Uterus (tissue), 4 donors: ENCODE measurements at places on chromosomes 1 and 21.

DNA sequence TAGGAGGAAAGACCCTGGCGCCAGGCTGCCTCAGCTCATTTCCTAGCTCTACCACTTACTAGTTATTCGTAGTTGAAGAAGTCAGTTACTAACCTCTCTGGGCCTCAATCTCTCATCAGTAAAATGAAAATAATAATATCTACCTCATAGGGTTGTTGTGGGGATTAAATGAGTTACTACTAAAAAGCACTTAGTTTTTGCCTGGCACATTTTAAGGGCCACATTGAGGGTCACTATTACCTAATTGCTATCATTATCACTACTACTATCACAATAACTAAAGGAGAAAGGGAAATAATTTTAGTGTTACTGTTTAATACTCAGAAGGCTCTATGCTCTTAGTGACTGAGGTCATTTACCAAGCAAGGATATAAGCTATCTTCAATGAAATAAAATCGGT, 25.0 kb downstream of the TRIT1 start:
- no peak for DNase-seq
- H3K36me3 ChIP-seq: no peaks in the 10 kb centered on the region
- no peaks in the 10 kb centered on the region for H3K4me1 ChIP-seq
- no peaks in the 10 kb centered on the region for H3K27me3 ChIP-seq
- no peak overlapping the region for H3K27ac ChIP-seq
- no peak overlapping the region for H3K4me3 ChIP-seq

DNA sequence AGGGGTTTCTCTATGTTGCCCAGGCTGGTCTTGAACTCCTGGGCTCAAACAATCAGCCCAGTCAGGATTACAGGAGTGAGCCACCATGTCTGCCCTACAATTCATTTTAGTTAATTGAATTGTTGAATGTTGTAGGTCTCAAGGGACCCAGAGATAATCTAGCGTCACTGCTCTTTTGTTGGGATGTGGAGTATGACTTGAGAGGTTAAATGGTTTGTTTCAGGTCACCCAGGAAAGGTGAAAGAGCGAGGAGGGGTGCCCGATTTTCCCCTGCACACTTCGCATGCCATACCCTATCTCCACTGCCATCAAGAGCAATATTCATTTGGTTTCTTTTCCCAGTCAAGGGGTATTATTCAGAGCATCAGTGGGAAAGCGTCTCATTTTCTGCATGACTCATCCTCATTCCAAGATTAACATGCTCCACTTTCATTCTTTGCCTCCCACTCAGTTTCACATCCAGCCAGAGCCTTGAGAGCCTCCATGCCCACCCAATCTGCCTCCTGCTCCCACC, 13.1 kb upstream of the SLC30A1 start:
- H3K4me3 ChIP-seq: no peak overlapping the region
- DNase-seq: no peak
- H3K27me3 ChIP-seq: no peaks in the 10 kb centered on the region
- peak overlapping the region; percentile 62 for H3K27ac ChIP-seq
- no peaks in the 10 kb centered on the region for H3K36me3 ChIP-seq
- no peaks in the 10 kb centered on the region for H3K4me1 ChIP-seq

DNA sequence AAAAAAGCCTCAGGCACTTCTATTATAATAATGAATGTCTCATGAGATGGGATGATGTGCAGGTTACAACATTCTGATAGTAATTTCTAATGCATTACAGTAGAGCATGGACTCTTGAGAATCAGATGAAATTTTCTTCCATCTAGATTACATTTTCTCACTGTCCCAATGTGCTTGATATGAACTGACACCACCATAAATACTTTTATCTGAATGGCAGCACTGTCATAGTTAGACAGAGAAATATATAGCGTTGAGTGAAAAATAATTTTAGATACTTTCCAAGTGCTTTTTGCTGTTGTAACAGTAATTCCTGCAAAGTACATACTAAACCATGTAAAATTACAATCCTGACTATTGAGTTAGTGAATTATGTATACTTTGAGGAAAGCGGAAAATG, 630.1 kb downstream of the BRINP3 start:
- H3K27ac ChIP-seq: no peak overlapping the region
- no peaks in the 10 kb centered on the region for H3K27me3 ChIP-seq
- H3K4me1 ChIP-seq: no peaks in the 10 kb centered on the region
- no peak overlapping the region for H3K4me3 ChIP-seq

GRCh38 chr1:159444511-159444910, 5.0 kb downstream of the OR10J1 start:
- no peaks in the 10 kb centered on the region for H3K27me3 ChIP-seq
- DNase-seq: no peak
- H3K27ac ChIP-seq: no peak overlapping the region

- H3K4me3 ChIP-seq: peak overlapping the region; percentile 83
- no peaks in the 10 kb centered on the region for H3K27me3 ChIP-seq
- H3K36me3 ChIP-seq: no peaks in the 10 kb centered on the region
- DNase-seq: peak; percentile 67
Measured at GRCh38 chr1:204408074-204408507, 3.5 kb downstream of the PPP1R15B start.

DNA sequence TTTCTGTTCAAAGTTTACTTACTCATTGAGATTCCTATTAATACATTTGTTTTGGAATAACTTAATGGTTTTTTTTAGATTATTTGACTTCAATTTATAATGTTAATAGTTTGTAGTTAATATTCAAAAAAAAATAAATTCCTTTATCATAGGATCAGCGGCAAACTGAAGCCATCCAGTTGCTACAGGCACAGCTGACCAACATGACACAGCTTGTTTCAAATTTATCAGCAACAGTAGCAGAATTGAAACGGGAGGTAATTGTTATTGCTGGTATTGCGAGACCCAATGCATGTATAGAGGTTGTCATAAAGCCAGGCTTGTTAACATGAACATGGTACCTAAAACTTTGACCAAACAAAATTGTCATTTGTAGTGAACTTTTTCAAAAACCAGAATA, 59.0 kb upstream of the FASLG start:
- no peak overlapping the region for H3K27ac ChIP-seq
- peaks cover 3% of the 10 kb centered on the region for H3K36me3 ChIP-seq
- no peaks in the 10 kb centered on the region for H3K4me1 ChIP-seq
- no peak for DNase-seq

- H3K27me3 ChIP-seq: no peaks in the 10 kb centered on the region
- DNase-seq: no peak
- H3K4me1 ChIP-seq: no peaks in the 10 kb centered on the region
- H3K36me3 ChIP-seq: no peaks in the 10 kb centered on the region
- no peak overlapping the region for H3K4me3 ChIP-seq
Measured at GRCh38 chr1:80893115-80893514, 907.6 kb upstream of the ADGRL2 start.

DNA sequence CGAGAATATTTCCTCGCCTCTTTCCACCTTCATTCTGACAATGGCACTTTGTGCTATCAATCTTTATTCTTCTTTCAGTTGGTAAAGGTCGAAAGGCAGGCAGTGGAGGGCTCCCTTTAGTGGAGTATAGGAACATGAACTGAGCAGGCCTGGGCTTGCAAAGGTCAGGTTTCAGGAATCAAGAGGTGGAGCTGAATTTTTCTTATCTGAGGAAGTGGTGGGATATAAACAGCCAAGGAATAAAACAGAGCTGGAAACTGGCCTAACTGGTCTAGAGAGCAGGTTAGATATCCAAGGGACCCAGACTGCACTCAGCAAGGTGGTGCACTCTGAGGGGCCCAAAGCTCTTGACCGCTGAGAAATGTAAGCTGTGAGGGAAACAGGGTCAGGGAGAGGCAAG, 99.1 kb downstream of the PLA2G4A start:
- no peak overlapping the region for H3K4me3 ChIP-seq
- no peak for DNase-seq
- no peak overlapping the region for H3K27ac ChIP-seq
- H3K36me3 ChIP-seq: no peaks in the 10 kb centered on the region

DNA sequence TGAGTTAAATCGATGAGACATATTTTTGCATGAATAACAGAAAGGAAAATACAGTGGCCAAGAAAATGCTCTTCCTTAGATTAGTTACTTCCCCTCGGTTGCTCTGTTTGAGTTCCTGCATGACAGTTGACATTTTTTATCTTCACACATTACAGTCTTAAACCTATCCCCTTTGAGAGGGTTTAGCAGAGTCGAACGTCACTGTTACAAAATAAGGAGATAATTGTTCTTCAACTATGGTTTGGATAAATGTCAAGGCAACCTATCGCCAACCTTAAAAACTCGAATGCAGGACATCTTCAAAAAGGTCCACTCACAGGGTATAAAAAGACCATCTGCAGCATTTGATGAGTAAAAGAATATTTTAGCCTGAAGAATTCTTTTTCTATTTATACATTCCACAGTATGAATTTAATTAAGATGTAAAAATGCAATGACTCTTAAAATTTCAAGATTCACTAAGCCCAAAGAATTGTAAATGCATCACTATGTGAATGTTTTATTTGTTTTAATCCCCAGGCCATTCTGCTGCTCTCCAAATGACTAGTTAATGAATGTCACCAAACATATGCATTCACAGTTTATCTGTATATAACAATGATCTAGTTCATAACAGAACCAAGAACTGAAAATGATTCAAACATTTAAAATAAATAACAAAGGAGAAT, 68.9 kb upstream of the COL11A1 start:
- H3K27me3 ChIP-seq: no peaks in the 10 kb centered on the region
- H3K4me3 ChIP-seq: no peak overlapping the region
- H3K27ac ChIP-seq: no peak overlapping the region
- DNase-seq: no peak
- H3K36me3 ChIP-seq: no peaks in the 10 kb centered on the region

GRCh38 chr1:99820546-99820945, 29.6 kb upstream of the AGL start:
- no peaks in the 10 kb centered on the region for H3K4me1 ChIP-seq
- H3K36me3 ChIP-seq: no peaks in the 10 kb centered on the region
- no peak overlapping the region for H3K4me3 ChIP-seq
- no peak for DNase-seq
- H3K27ac ChIP-seq: no peak overlapping the region

DNA sequence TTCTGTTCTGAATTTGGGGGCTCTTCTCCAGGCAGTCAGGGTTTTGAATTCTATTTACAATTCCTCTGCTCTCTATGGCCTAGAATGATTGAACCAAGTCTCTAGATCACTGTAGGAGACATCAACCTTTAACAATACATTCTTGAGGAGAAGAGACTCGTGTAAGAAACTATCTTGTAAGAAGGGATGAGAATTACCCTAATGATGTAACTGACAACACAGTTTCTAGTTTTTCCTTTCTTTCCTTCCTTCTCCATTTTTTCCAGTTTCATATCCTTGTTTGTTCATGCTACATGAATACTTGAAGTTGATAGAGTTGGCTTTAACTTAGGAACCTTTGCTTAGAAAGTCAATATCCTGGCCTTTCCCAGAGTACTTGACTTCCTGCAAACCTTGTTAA, 1.3 kb upstream of the ATP1A1 start:
- H3K27ac ChIP-seq: peak overlapping the region; percentile 94
- no peaks in the 10 kb centered on the region for H3K36me3 ChIP-seq
- H3K27me3 ChIP-seq: no peaks in the 10 kb centered on the region
- H3K4me3 ChIP-seq: no peak overlapping the region
- peaks cover 16% of the 10 kb centered on the region for H3K4me1 ChIP-seq

GRCh38 chr1:175520186-175520585, 223.2 kb downstream of the TNR start:
- no peak overlapping the region for H3K4me3 ChIP-seq
- no peaks in the 10 kb centered on the region for H3K36me3 ChIP-seq
- no peak for DNase-seq
- no peaks in the 10 kb centered on the region for H3K27me3 ChIP-seq
- no peak overlapping the region for H3K27ac ChIP-seq
- H3K4me1 ChIP-seq: no peaks in the 10 kb centered on the region

DNA sequence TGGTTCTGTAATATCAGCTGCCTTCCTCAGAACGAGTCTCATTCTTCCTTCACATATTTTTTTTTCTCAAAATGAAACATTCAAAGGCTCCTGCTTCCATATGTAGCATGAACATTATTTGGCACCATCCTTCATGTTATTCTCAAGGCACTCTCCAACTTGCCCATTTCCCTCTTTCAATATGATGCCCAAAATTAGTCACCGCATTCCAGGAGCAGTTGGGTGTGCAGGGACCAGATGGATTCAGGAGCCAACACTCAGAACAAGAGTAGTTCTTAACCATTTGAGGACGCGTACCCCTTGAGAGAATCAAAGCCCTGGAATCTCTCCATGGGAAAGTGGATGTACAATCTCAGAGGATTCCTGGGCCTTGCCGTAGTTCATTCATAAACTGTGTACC, 50.3 kb downstream of the KCNK1 start:
- H3K4me3 ChIP-seq: no peak overlapping the region
- no peaks in the 10 kb centered on the region for H3K36me3 ChIP-seq
- no peak for DNase-seq
- no peaks in the 10 kb centered on the region for H3K27me3 ChIP-seq
- no peak overlapping the region for H3K27ac ChIP-seq

GRCh38 chr1:97119260-97120158, 397.9 kb downstream of the PTBP2 start:
- peaks cover 2% of the 10 kb centered on the region for H3K4me1 ChIP-seq
- H3K27ac ChIP-seq: no peak overlapping the region
- H3K4me3 ChIP-seq: no peak overlapping the region
- no peaks in the 10 kb centered on the region for H3K36me3 ChIP-seq
- DNase-seq: no peak
- H3K27me3 ChIP-seq: no peaks in the 10 kb centered on the region

DNA sequence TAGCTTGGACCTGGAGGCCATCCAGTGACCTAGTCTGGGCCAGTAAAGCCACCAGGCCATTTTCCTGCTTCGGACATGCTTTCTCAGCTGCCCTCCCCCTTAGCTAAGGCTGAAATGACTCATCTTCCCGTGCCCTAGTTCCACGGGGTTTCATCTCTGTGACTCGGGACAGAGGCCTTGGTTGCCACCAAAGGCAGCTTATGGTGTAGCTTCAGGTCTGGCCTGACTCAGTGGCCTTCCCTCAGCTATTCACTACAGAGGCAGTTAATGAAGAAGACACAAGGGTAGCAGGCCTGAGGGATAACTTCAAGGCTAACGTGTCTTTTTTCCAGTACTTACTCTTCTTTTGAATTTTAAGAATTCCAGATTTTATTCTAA, 82.4 kb downstream of the PBX1 start:
- no peak for DNase-seq
- H3K27ac ChIP-seq: peak overlapping the region; percentile 83
- no peaks in the 10 kb centered on the region for H3K36me3 ChIP-seq

DNA sequence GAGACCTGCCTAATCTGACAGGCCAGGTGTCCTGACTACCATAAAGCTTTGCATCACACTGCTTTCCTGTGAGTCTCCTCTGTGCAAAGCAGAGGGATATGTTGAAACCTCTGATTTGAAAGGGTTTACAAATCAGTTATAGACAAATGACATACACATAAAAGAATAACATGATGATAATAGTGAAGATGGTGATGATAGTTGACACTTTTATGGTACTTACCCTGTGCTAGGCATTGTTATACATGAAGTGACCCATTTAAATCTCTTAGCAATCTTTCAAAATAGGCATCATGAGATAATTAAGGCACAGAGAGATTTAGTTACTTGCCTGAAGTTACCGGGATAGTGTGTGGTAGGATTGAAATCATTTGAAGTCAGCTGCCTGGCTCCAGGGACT, 34.1 kb upstream of the PKN2 start:
- H3K4me3 ChIP-seq: no peak overlapping the region
- no peak for DNase-seq
- H3K36me3 ChIP-seq: no peaks in the 10 kb centered on the region
- H3K27me3 ChIP-seq: no peaks in the 10 kb centered on the region
- no peaks in the 10 kb centered on the region for H3K4me1 ChIP-seq
